GM04504 (cell line): ENCODE measurements at places on chromosomes 6 and 20.

DNA sequence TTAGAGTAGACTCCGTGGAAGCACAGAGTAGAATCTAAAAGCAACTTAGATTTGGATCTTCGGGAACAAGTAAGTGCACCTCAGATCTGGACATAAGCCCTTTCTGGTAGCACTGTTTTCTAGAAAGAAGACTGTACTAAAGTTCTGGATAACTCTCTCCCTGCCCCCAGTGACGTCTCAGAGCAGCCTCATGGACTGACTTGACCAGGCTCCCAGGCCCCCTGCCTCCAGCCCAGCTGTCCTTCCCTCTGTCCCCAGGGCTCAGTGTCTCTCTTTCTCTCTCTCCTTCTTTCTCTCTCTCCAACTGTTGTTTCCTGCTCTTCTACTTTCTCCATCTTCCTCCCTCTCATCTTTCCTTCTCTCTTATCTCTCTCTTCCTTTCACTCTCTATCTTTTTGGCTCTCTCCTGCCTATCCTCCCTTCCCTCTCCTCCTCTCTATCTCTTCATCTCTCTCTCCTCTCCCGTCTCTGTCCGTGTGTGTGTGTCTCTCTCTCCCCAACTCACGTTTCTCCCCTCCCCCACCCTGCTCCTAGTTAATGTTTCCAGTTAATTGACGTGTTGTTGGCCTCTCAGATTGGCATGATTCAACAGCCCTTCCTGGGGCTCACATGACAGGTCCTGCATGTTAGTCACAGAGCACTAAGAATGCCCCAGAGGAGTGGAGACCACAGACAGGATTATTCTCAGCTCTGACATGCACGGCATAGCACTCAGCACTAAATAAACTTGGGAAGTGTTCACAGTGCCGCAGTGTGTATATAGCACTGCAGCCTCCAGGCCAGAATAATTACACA is 180.4 kb upstream of the FOXQ1 start:
- peak; percentile 77 for DNase-seq

DNA sequence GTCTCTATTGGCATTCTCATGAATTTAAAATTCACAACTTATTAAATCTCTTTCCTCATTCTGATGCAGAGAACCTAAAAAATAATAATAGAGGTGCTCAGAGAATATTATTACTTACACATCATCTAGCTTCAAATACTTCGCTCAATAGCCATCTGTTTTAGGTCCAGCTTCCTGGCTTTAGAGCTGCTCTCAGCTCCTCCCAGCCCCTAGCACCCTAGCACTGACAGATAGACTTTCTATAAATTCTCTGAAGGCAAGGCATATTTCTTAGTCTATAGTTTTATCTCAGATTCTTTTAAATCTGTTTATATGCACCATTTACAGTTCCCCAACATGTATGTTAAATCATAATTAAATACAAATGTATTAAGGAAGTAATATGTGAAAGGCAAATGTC is 281.3 kb downstream of the PTPRK start:
- DNase-seq, result no peak

DNA sequence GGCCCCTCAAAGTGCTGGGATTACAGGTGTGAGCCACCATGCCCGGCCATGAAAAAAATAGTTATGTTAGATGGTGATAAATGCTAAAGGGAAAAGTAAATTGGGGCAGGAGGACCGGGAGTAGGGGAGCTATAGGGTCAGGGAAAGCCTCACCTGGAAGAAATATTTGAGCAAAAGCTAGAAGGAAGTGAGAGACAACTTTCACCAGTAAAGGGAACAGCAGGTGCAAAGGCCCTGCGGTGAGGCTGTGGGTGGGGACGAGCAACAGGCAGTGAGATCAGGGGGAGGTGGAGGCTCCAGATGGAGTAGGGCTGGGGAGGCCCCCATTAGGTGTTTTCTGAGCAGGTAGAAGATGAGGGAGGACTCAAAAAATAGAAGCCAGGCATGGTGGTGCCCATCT is 16.0 kb downstream of the BCAS4 start:
- DNase-seq, result no peak

DNA sequence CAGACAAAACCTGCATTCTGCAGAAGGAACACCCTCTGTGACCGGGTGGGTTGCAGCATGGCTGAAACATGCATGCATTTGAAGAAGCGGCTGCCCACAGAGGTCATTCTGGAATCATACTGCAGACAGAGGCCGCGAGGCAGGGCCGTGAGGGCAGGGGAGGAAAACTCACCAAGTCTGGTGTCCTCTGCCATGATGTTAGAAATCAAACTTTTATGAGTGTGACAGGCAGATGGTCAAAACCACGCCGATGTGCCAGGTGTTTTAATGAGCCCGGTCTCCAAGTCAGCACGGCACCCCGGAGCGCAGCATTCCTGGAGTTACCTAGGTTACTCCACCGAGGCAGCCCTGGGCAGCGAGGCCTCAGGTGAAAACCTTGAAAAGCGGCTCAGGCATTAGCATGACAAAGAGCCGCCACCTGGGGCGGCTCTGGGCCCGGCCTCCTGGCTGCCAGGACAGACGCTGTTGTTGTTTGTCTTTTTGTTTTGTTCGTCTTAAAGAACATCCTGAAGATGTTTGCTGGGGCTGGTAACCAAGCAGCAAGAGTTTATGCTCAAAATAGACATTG is 255.6 kb downstream of the ERMARD start:
- DNase-seq, result no peak

DNA sequence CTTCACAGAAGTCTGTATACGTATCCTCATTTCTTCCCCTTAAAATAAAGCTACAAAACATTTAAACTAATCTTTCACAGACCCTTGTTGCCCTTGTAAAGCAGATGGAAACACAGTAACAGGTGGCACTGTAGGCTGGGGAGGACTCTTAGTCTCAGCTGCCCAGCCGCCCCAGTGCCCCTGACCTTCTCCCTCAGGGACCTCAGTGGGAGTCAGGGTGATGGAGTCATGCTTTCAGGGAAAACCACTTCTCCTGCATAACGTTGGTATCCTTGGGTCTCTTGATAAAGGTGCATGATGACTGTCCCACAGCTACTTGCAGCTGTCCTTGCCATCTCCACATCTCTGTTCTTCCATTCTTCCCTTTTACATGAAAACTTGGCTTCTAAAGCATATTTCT is 198.6 kb downstream of the CDKAL1 start:
- DNase-seq, result no peak

DNA sequence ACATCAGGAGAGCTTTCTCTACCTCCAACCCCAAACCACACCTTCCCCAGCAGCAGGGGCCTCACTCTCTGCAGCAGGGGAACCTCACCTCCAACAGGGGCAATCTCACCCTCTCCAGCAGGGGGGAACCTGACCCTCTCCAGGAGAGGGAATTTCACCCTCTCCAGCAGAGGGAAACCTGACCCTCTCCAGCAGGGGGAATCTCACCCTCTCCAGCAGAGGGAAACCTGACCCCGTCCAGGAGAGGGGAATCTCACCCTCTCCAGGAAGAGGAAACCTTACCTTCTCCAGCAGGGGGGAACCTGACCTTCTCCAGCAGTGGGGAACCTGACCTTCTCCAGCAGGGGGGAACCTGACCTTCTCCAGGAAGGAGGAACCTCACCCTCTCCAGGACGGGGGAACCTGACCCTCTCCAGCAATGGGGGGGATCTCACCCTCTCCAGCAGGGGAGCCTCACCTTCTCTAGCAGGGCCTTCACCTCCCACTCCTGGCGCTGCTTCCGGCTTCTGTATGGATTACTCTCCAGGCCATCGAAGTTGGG is 3.1 kb downstream of the B3GALT4 start:
- no peak for DNase-seq

DNA sequence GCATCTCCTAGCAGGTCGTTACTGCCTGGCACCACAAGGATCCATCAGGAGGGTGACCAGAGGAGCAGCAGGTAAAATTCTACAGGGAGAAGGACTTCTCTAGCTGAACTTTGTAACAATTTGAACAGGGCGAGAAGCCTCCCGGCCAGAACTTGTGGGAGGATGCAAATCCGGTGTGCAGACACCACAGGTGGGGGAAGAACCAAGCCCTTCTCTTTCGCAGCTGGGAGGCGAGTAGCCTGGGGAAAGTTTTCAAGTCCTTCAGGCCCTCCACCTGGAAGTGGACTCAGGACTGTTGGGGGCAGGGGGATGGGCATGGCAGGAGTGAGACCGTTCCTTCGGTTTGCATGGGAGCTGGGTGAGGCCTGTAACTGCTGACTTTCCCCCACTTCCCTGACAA is 42.7 kb upstream of the FAM210B start:
- no peak for DNase-seq

DNA sequence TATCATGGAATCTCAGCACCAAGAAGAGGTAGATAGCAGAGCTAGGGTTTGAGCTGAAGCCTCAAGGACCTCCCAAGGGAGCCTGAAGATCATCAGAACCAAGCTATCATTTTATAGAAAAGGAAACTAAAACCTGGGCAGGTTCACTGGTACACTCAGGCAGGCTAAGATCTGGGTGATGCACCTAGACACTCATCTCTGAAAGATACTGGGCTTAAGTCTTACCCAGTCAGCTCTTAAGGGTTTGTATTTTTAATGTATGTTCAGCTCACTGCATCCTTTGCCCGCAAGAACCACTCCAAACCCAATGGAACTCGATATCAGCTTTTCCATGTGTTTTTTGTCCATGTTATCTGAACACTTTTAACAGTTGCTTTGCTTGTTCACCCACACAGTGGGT is 78.0 kb upstream of the SLC22A16 start:
- DNase-seq, result no peak

GRCh38 chr20:1396702-1397101 is 3.8 kb upstream of the FKBP1A start:
- DNase-seq, result no peak

GRCh38 chr20:62352402-62353288 is 14.5 kb downstream of the LAMA5 start:
- DNase-seq, result no peak

GRCh38 chr20:41152108-41152757 is 14.9 kb downstream of the PLCG1 start:
- no peak for DNase-seq

- no peak for DNase-seq
Measured at GRCh38 chr6:133198725-133199124, 42.4 kb upstream of the EYA4 start.

DNA sequence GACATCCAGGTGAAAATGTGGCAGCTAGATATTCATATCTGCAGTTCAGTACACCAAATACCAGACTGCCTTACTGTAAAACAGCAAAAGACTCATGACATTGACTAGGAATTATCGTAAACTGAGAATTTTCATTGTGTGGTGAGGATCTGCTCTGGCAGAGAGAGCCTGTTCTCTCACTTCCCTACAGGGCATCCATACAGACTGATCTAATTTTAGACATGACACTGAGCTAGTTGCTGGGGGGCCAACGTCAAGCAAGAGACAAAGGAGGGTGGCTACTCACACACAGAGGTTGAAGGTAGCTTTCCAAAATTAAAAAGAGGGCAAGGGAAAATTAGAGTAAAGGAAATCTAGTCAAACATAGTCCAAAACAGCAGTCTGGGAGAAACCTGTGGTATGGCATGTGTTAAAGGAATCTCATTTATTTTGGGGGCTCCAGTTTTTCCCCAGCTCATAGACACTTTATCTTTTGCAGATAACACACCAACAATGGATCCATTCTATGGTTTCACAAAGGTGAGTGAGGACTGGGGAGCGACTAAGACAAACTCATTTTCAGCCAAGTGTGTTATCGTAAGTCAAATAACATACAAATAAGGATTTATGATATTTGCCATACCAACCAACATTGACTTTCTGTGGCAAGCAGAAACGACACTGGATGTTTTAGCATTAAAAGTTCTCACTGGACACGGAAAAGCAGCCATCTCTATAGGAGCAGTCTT is 36.6 kb upstream of the NHSL1 start:
- DNase-seq, result no peak
